ENCODE measurements at places on chromosomes 1 and 21.

GRCh38 chr1:2815551-2815950, 14.1 kb upstream of the TTC34 start:
- DNase-seq, result no peak

DNA sequence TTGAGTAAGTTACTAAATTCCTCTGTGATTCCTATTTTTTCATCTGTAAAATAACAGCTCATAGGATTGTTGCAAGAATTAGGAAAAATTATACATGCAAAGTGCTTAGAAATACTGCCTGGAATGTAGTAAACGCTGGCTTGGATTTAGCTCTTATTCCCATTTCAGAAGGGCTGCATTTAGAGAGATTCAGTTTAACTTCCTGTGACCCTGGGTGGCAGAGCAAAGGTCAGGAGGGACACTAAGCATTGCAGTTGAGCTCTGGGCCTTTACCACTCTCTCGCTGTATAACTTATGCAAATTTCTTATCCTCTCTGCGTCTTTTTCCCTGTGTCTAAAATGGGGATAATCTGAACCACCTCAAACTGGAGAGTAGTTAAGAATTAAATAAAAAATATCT, 241.0 kb upstream of the POU3F1 start:
- DNase-seq, result no peak

GRCh38 chr1:59282951-59283350, 13.9 kb upstream of the FGGY start:
- no peak for DNase-seq

DNA sequence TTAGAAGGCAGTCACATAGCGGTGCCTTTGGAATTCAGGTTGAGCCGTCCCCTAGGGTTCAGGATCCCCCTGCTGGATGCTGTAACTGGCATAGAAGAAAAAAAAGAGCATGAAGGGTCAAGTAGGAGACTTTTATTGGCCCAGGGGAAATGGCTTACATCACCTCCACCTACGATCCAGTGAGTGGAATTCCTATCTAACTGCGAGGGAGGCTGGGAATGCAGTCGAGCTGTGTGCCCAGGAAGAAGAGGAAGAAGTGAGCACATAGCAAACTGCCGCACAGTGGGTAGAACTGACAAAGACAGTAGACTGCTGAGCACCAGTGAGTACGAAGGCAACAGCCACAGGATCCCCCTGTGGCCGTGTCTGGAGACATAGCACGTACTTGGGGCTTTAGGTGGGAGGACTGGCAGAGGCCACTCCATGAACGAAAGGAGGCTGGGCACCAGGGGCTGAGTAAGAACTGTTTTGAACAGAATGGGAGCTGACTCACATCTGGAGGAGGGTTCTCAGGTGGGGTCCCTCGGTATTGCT, 79.2 kb downstream of the RNF220 start:
- no peak for DNase-seq

DNA sequence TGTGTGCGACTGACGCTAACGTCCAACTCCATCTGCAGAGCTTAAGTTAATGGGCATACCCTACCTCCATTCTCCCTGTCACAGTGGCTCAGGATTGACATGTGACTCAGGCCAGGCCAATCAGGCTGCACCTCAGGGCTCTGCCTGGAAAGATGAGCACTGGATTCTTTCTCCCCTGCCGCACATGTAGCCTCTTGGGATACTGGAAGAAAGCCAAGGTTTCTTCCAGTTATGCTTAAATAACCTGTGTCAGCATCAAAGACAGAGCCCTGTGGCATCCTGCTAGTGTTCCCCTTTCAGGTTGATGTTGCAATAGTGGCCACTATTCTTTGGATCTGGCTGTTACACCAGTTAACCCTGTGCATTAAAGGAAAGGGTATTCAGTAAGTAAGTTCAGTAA, 55.0 kb upstream of the SYT6 start:
- no peak for DNase-seq

GRCh38 chr21:15654171-15654570, 75.6 kb upstream of the USP25 start:
- no peak for DNase-seq

DNA sequence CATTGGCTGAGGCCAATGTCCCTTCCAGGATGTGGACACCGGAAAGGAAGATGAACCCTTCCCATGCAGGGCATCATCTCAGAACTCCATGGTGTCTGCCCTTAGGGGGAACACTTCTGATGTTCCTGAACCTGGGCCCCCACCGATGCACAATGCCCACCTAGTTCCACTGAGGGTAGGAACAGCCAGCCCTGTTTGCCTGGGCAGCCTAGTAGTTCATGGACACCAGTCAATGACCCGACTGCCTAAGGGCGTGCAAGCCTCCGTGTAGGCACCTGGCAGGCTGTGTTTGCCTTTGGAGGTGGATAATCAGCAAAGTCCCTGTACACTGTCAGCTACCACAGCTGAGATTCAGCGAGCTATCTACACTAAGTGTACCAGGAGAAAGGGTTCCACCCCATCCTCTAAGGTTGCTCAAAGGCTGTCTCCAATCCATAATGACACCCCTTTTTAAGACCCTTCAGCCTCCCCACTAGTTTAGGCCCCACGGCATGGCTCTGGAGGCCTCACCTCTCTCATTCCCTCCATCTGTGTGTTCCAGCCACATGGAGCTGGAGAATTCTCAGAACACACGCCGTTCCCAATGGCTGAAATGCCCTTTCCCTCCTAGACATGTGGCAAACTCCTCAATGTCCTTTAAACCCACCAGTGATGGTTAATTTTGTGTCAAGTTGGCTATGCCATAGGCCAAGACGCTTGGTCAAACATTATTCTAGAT, 124.8 kb upstream of the EDN2 start:
- DNase-seq, result no peak

DNA sequence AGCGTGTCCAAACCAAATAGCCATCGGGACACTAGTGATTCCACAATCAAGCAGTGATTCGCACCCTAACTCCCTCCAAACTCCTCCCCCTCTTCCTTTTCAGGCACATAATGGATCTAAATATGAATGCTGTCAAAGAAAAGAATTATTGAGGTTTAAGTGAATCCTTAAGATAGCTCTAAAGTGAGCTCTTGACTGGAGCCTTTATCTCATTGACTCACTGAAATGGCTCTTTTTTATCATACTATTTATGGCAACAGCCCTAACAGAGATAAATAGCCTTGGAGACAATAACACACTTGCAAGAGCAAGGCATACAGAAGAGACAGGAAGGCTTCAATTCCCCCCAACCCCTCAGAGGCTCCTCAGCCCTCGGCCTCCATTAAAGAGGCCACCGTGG, 143.3 kb downstream of the PLXNA2 start:
- DNase-seq, result no peak

GRCh38 chr1:46543761-46544560, 7.5 kb downstream of the KNCN start:
- DNase-seq, result no peak

Data from stimulated activated CD4-positive, alpha-beta T cell treated with anti-CD3 and anti-CD28 coated beads, TNF-alpha, amount 100 ng/mL, for 48 hours (primary cell).